BJ (cell line): ENCODE measurements at places on chromosomes 3 and 15. TPM values are rescaled to one million over a fixed set of nuclear protein-coding genes. Genes with fewer than 3 reads are reported as not detected.

DNA sequence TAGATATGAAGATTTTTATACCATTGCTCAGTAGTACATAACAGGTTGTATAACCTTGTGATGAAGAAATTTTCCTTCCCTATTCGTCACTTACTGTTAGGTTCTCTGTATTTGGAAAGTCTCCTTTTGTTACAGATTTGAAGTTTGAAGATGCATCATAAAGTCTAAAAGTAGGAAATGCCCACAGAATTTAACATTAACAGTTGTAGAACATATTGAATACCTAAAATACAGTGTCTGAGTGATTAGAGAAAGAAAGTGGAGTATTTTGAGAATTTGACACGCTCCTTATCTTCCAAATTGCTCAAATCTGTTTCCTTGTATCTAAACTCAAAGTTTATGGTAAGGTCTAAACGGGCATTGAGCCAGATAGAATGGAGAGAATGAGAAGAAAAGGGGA, 111.3 kb downstream of the MBNL1 start:
- DNase-seq: no peak

The HRG gene
- polyA plus RNA-seq: not detected in 2 replicates

The TAGLN3 gene
- 0.09 TPM in 1 of 2 replicates, not detected in the other for polyA plus RNA-seq

- no peak for DNase-seq
Measured at GRCh38 chr3:189233225-189233858, 61.6 kb downstream of the TPRG1 start.

- DNase-seq: no peak
Measured at GRCh38 chr3:188860147-188860546, 311.6 kb upstream of the TPRG1 start.

DNA sequence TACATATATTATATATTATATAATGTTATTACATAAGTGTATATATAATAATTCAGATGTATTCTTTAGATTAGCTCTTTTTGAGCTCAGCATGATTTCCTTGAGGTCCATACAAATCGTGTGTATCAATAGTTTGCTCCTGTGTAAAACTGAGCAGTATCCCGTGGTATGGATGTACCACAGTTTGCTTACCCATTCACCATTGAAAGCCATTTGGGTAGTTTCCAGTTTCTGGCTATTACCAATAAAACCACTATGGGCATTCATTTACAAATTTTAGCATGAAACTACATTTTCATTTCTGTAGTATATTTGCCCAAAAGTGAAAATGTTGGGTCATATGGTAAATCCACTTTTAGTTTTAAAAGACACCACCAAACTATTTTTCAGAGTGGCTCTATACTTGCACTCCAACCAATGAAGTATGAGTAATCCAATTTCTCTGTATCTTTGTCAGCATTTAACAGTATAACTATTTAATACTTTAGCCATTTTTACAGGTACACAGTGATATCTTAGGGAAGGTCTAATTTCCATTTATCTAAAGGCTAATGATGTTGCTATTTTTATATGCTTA, 1361.4 kb upstream of the GBE1 start:
- DNase-seq: no peak

DNA sequence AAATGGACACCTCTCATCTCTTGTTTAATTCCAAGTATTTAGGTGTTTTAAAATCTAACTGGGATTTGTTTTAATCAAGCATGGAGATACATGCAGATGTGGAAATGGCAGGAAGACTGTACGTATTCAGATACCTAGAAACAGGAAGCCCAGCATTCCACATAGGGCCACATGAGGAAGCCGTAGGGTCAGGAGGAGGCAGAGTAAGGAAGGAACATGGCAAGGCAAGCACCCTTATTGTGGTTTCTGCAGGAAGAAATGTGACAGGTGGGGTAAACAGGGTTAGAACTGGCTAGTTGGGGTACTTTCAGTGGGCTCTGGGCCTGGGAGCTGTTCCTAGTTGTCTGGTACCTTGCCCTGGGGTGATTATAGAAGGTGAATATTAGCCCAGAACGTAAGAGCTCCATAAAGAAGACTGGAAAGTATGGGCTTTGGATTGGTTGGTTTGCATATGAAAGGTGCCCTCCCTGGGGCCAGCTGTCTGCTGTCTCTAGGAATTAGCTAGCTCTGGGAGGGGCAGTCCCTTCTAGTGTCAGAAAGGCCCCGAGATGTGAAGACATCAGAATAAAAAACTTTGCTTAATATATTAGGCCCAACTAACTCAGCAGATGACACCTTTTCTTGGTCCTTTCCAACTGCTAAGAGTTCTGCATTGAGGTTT, 107.7 kb upstream of the CADPS start:
- no peak for DNase-seq

- no peak for DNase-seq
Measured at GRCh38 chr3:57963811-57964346, 44.3 kb upstream of the FLNB start.

DNA sequence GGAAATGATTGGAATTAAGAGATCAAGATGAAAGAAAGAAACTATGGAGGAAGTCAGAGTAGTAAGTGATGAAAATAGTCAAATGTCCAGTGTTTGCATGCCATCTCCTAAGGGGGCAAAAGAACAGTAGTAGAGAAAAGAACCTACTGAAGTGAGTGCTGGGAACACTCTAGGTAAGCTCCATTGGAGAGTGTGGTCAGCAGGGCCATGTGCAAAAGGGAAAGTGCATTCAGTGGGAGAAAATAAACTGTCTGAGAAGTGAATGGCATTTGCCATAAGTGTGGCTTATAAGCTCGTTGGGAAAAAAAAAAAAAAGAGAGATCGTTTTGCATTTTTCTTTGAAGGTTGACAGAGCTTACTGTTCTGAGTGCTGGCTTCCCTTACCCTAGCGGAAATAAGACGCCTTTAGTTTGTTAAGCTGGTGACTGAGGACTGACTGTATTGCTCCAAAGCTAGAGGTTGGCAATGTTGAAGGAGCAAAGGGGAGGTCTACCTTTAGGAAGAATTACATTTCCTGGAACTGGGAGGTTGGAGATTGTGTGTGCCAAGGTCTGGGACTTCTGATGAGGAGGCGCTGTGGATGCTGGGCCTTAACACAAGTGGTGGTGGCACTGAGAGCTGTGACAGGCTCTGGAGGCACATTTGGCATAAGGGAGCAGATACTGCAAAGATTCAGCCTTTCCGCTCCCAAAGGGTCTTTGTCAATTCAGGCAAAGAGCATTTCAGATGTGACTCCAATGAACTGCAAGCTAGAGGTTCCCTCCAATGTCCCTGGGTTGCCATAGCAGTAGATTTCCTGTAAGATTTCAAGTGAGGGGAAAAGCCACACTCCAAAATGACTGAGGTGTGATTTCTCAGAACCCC, 287.8 kb upstream of the SATB1 start:
- no peak for DNase-seq

GRCh38 chr15:49145651-49146609, 9.5 kb downstream of the COPS2 start:
- DNase-seq: no peak

The SOX14 gene
- not detected in 2 replicates for polyA plus RNA-seq

The STX19 gene
- not detected in 2 replicates for polyA plus RNA-seq

DNA sequence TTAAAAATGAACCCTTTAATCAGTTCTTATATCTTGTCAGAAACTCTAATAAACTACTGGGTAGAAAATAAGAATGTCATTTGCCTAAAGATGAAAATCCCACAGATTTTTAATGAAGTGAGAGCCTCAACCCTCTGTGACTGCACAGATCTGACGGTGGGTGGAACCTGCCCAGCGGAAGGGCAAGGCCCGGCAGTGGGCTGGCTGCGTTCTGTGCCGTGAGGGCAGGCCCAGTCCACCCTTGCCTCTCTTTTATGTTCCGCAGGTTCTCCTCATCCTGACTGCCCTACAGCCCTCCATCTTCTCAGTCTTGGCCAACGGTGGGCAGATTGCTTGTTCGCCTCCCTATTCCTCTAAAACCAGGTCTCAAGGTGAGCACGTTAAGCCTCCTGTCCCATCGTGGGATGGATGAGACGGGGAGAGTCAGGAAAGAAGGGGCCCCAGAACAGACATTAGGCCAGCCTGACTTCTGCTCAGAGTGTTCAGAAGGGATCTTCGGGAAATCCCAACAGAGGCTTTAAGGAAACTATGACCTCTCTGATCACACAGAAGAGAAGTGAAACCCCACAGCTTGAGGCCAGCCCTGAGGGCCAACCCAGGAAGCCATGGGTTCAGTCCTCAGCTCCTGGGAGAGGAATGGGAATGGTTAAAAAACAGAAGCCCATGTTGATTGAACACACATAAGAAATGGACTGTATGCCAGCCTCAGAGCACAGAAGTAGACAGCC, 16.0 kb downstream of the SLC51A start:
- no peak for DNase-seq

The SLC12A8 gene
- 6.3 and 8.4 TPM in 2 replicates for polyA plus RNA-seq

DNA sequence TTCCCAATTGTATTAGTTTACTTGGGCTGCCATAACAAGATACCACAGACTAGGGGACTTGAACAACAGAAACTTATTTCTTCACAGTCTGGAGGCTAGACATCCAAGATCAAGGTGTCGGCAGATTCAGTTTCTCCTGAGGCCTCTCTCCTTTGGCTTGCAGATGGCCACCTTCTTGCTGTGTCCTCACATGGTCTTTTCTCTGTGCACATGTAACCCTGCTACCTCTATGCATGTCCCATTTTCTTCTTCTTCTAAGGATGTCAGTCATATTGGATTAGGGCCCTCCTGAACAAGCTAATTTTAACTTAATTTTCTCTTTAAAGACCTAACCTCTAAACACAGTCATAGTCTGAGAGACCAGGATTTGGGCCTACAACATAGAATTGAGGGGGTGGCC, 336.7 kb upstream of the WNT5A start:
- no peak for DNase-seq

DNA sequence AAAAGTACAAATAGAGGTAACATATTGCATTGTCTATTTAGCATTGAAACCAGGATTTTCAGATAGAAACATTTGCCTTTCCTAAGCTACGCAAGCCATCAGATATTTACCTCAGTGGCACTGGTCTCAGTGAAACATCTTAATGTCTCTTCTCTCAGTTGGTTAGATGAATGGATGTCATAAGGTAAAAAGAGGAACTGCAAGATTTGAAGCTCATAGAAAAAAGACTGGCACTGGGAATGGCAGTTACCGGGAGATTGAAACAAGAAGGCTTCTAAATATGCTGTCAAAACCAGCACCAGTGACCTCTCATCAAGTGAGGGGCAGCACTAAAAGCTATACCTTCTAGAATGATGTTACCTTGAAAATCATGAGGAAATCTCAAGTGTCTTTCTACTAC, 486.4 kb downstream of the FHIT start:
- no peak for DNase-seq
